ENCODE measurements at places on chromosomes 1 and 21. TPM values are rescaled to one million over a fixed set of nuclear protein-coding genes. Genes with fewer than 3 reads are reported as not detected.

Gene DIPK1A
- 12.3 TPM for polyA plus RNA-seq

Gene KLF17
- 0.16 TPM for polyA plus RNA-seq

Gene VASH2
- polyA plus RNA-seq = 0.04 TPM

Gene FNDC5
- polyA plus RNA-seq = 1.2 TPM

Gene ZNF672
- polyA plus RNA-seq = 13.9 TPM

Gene DR1
- 23.3 TPM for polyA plus RNA-seq

Gene PSRC1
- polyA plus RNA-seq = 17.9 TPM

Gene CD244
- polyA plus RNA-seq = not detected

Gene GUCA2A
- not detected for polyA plus RNA-seq

Gene SLC22A15
- polyA plus RNA-seq = 6.4 TPM

Gene CFHR1
- polyA plus RNA-seq = 0.33 TPM

Gene CHI3L2
- 0.05 TPM for polyA plus RNA-seq

Gene SV2A
- polyA plus RNA-seq = 21.2 TPM

Gene RIMKLA
- polyA plus RNA-seq = 0.01 TPM

Gene CACNA1E
- polyA plus RNA-seq = not detected

Gene KCNT2
- polyA plus RNA-seq = 1.4 TPM

Gene RHEX
- polyA plus RNA-seq = not detected

Gene PKLR
- polyA plus RNA-seq = 0.02 TPM

Gene KRTAP10-7
- not detected for polyA plus RNA-seq

Gene GCSAML
- not detected for polyA plus RNA-seq

Gene C1orf216
- 18.6 TPM for polyA plus RNA-seq

Gene DNM3
- polyA plus RNA-seq = 0.31 TPM

Gene P3R3URF
- not detected for polyA plus RNA-seq

Gene PIGR
- polyA plus RNA-seq = not detected

Gene CHI3L1
- 0.10 TPM for polyA plus RNA-seq
